ENCODE measurements at places on chromosomes 11 and 22.

GRCh38 chr11:98967005-98967404, 53.7 kb upstream of the CNTN5 start:
- no peak for DNase-seq

DNA sequence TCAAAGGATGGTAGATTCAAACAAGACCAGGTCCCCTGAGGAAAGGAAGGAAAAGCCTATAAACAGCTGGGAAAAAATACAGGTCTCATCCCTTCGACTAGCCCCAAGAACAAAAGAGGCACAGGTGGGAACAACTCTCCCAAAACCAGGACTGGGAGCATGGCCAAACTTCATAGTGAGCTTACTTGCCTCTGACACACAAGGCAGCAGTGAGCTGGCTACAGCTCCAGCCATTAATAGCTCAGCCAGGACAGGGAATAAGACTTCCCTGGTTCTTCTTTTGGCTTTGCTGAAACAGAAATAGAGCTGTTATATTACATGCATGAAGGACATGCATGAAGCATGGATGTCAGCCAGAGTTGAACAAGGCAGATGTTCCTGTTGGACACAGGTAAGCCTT, at the start of gene OR10A2:
Gene OR10A2 (plus strand): TSS at position 97 of the 400 bp plus-strand sequence. CDS start 6,698 bp downstream, outside the sequence.
- peak; percentile 3 for DNase-seq

DNA sequence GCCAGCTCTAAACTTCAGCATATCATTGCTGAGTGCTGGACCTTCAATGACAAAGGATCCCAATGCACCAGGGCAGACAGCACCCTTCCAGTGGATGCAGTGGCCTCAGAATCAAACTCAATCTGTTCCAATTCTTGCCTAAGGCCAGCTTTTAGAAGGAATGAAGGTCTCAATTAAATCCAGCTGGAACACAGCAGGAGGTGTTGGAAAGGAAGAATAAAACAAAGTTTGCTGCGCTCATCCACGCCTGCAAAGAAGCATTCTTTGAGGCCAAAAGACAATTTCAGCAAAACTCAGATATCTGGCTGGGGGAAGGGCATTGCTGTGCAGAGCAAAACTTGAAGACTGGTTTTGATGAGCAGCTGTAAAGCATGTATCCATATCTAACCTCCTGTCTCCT, 120.7 kb downstream of the CCDC81 start:
- DNase-seq = peak; percentile 36

- DNase-seq = no peak
These were observed 11.0 kb upstream of the AMBRA1 start for GRCh38 chr11:46604796-46605195.

DNA sequence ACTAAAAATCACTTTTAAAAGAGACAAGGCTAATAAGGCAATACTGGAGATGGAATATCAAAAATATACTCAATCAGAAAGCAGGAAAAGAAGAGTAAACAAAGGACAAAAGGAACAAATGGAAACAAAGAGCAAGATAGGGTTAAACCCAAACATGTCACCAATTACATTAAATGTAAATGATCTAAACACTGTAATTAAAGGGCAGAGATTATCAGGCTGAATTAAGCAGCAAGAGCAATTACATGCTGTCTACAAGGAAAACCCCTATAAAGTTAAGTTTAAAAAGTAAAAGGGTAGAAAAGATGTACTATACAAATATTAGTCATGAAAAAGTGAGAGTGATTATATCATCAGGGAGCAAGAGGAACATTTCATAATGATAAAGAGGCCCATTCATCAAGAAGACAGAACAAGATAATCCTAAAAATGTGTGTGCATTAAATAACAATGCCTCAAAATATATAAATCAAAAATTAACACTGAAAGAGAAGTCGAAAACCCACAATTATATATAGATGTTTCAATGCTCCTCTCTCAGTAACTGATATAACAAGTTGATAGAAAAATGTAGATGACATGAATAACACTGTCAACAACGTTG, 56.8 kb downstream of the ALX4 start:
- no peak for DNase-seq

Measured in astrocyte of the spinal cord (primary cell).